ENCODE measurements at places on chromosomes 6 and 20. TPM values are rescaled to one million over a fixed set of nuclear protein-coding genes. Genes with fewer than 3 reads are reported as not detected.

- no peak for DNase-seq
- H3K27me3 ChIP-seq, result no peaks in the 10 kb centered on the region
- H3K27ac ChIP-seq, result no peak overlapping the region
These were observed 851.0 kb upstream of the EPHA7 start for GRCh38 chr6:94270091-94270948.

The HDGFL1 gene
- not detected for total RNA-seq

The CCN6 gene
- total RNA-seq, result not detected

- no peaks in the 10 kb centered on the region for H3K27me3 ChIP-seq
- no peak overlapping the region for H3K27ac ChIP-seq
- no peaks in the 10 kb centered on the region for H3K4me1 ChIP-seq
- no peak overlapping the region for H3K4me3 ChIP-seq
- DNase-seq, result no peak
- peaks cover 43% of the 10 kb centered on the region for H3K36me3 ChIP-seq
These were observed 66.5 kb downstream of the ESF1 start for GRCh38 chr20:13718171-13718570.

The ENTPD6 gene
- total RNA-seq, result 51.0 TPM

GRCh38 chr6:125215252-125215819, 61.8 kb downstream of the TPD52L1 start:
- H3K27me3 ChIP-seq, result peaks cover 3% of the 10 kb centered on the region
- H3K36me3 ChIP-seq, result no peaks in the 10 kb centered on the region
- DNase-seq, result no peak

The ARHGAP18 gene
- total RNA-seq, result 7.0 TPM

DNA sequence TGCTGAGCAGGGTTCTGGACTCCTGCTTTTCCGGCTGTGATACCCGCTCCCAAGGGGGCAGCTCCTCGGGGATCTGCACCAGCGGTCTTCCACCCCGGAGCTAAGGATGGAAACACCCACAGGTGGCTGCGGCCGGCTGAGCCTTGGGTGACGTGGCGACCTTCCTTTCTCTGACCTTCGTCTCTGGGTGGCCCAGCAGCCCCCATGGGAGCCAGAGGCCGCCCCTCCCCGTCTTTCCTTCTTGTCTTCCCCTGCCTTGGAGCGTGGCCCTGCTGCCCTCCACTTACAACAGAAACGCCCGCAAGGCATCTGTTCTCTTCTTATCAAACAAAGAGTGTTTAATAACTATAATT, 405.7 kb downstream of the TAF4 start:
- no peak overlapping the region for H3K4me3 ChIP-seq
- no peaks in the 10 kb centered on the region for H3K4me1 ChIP-seq
- H3K27me3 ChIP-seq, result no peaks in the 10 kb centered on the region
- DNase-seq, result no peak
- H3K36me3 ChIP-seq, result no peaks in the 10 kb centered on the region
- no peak overlapping the region for H3K27ac ChIP-seq

DNA sequence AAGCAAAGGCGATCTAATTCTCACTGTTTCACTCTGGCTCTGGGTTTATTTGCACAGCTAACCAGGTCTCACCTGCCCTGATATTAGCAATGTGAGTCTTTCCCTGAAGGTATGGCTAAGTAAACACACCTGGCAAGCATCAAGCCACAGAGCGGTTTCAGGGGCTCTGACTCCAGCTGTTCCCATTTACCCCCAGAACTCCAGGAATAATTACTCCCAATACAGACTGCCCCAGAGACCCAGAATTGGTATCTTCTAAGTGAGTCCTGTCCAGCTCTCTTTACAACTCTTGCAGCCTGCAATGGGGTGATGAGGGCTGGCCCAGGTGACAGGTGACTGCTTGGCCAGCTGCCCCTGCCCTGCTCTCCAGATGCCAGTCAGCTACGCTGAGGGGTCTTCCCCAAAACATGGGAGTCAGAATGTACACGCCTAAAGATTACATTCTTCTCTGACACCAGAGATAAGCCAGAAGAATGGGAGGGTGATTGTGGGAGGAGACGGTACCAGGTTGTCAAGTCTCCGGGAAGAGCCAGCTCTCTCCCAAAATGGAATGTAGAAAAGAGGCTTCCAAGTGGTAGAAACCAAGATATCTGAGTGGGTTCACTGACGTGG, 4.9 kb upstream of the LRRN4 start:
- no peaks in the 10 kb centered on the region for H3K36me3 ChIP-seq
- H3K27ac ChIP-seq, result no peak overlapping the region
- H3K4me1 ChIP-seq, result no peaks in the 10 kb centered on the region
- peaks cover 3% of the 10 kb centered on the region for H3K27me3 ChIP-seq
- no peak overlapping the region for H3K4me3 ChIP-seq
- DNase-seq, result no peak

GRCh38 chr6:27809939-27810767, 102.0 kb downstream of the OR2B2 start:
- H3K4me1 ChIP-seq, result peaks cover 61% of the 10 kb centered on the region
- H3K27ac ChIP-seq, result peak overlapping the region; percentile 96
- peak overlapping the region; percentile 85 for H3K4me3 ChIP-seq
- DNase-seq, result peak; percentile 82
- peaks cover 27% of the 10 kb centered on the region for H3K36me3 ChIP-seq
- peaks cover 4% of the 10 kb centered on the region for H3K27me3 ChIP-seq

- no peak overlapping the region for H3K4me3 ChIP-seq
- no peak for DNase-seq
- no peaks in the 10 kb centered on the region for H3K4me1 ChIP-seq
- peaks cover 2% of the 10 kb centered on the region for H3K36me3 ChIP-seq
These were observed 64.2 kb upstream of the KIF25 start for GRCh38 chr6:167933290-167933689.

- peaks cover 16% of the 10 kb centered on the region for H3K27me3 ChIP-seq
- no peaks in the 10 kb centered on the region for H3K36me3 ChIP-seq
- H3K4me1 ChIP-seq, result peaks cover 33% of the 10 kb centered on the region
- no peak for DNase-seq
These were observed at the start of gene HLA-DPB1 for GRCh38 chr6:33075568-33076405. Gene HLA-DPB1, plus strand, starts transcription at chr6:33075990. Its CDS starts 52 bp downstream, at chr6:33076042.

- no peaks in the 10 kb centered on the region for H3K4me1 ChIP-seq
- H3K36me3 ChIP-seq, result peaks cover 5% of the 10 kb centered on the region
- H3K27me3 ChIP-seq, result no peaks in the 10 kb centered on the region
- H3K4me3 ChIP-seq, result no peak overlapping the region
- no peak overlapping the region for H3K27ac ChIP-seq
- no peak for DNase-seq
These were observed 126.8 kb downstream of the FOXC1 start for GRCh38 chr6:1736346-1737105.

- H3K4me3 ChIP-seq, result no peak overlapping the region
- H3K4me1 ChIP-seq, result peaks cover 50% of the 10 kb centered on the region
- H3K27me3 ChIP-seq, result no peaks in the 10 kb centered on the region
- H3K27ac ChIP-seq, result no peak overlapping the region
These were observed 209.9 kb upstream of the ZFP64 start for GRCh38 chr20:52401431-52401830.

The LPIN3 gene
- 0.97 TPM for total RNA-seq

DNA sequence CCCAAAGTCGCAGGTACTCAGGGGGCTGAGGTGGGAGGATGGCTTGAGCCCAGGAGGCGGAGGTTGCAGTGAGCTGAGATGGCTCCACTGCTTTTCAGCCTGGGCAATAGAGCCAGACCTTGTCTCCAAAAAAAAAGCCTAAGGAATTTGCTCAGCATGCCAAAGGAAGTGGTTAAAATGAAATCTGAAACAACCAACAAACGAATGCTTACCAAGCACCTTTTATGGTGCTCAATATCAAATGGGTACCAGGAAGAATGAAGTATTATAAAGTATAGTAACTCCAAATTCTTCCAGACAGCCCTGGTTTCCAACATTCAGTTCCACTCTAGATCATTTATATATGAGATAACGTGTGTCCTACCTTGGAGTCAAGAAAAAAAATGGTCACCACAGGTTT, 14.0 kb downstream of the GMDS start:
- DNase-seq, result no peak
- H3K4me3 ChIP-seq, result no peak overlapping the region
- H3K36me3 ChIP-seq, result peaks cover 2% of the 10 kb centered on the region
- peaks cover 24% of the 10 kb centered on the region for H3K4me1 ChIP-seq
- no peaks in the 10 kb centered on the region for H3K27me3 ChIP-seq
- H3K27ac ChIP-seq, result no peak overlapping the region

DNA sequence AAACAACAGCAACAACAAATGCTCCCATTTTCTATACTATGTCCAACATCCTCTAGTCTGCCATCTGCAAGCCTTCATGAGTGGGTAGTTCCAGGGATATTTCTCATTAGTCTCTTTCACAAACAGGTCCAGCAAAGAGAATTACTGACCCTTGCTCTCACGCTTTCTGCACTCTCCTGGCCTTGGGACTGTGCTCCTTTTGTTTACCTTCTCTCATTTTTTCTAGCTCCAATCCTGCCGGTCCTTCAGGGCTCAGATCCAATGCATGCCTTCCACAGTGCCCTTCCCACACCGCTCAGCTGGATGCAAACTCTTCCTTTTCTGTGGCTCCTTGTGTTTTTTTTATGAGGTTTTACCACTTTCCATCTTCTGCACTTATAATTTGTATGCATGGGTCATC, 47.2 kb downstream of the ADTRP start:
- no peak for DNase-seq
- H3K4me3 ChIP-seq, result no peak overlapping the region
- peaks cover 67% of the 10 kb centered on the region for H3K4me1 ChIP-seq
- peak overlapping the region; percentile 96 for H3K27ac ChIP-seq

- peak overlapping the region; percentile 92 for H3K27ac ChIP-seq
- peaks cover 57% of the 10 kb centered on the region for H3K4me1 ChIP-seq
- H3K27me3 ChIP-seq, result no peaks in the 10 kb centered on the region
- H3K4me3 ChIP-seq, result peak overlapping the region; percentile 37
- DNase-seq, result peak; percentile 84
These were observed 23.9 kb upstream of the ASXL1 start for GRCh38 chr20:32333988-32334885.

DNA sequence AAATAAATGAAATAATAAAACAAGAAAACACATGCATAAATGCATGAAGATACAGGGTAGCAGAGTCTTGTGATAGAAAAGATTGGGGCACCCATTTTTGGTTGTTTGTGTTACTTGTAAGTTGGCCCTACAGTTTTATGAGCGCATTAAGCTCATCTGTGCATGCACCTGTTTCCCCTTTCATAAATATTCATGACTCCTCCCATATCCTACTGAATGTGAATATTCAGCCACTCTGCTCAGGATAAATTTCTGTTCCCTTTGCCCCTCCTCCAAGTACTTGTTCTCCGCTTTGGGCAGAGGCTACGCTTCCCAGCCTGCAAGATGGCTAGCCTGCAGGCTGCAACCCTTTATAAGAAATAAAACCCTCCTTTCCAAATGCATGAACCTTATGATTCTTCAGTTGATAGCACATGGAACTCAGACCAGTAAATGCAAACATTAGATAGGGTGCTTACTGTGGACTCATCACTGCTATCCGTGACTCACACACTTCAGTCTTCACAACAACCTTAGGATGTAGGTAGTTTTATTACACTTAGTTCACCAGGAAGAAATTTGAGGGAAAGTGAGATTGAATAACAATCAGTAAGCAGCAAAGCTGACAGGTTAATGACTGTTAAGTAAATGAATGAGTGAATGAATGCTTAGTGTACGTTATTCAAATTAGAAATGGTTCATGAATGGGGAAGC, 15.0 kb downstream of the ALDH8A1 start:
- H3K27ac ChIP-seq, result no peak overlapping the region
- no peaks in the 10 kb centered on the region for H3K27me3 ChIP-seq
- H3K4me1 ChIP-seq, result peaks cover 20% of the 10 kb centered on the region

DNA sequence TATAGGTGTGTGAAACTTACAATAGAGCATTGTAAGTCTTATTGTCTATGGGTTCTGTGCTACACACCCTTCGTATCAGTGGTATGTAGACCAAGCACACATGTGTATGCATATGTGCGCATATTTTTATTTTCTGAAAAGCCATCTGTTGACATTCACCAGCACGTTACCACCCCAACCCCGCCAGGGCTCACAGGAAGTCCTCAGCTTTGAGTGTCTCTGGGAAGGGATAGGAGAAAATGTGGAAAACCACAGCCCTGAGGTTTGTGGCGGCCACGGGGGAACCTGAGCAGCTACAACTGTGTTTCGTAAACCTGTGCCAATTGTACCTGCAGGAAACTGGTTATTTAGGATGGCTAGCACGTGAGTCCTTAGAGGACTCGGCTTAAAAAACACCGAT, 123.3 kb upstream of the PHACTR3 start:
- no peaks in the 10 kb centered on the region for H3K36me3 ChIP-seq
- no peak overlapping the region for H3K4me3 ChIP-seq
- H3K27ac ChIP-seq, result no peak overlapping the region
- H3K4me1 ChIP-seq, result no peaks in the 10 kb centered on the region
- no peak for DNase-seq
- peaks cover 21% of the 10 kb centered on the region for H3K27me3 ChIP-seq
